Stomach (tissue), 19 donors: ENCODE measurements at places on chromosomes 13 and 19. TPM values are rescaled to one million over a fixed set of nuclear protein-coding genes. Genes with fewer than 3 reads are reported as not detected.
A peak's percentile ranks its signal among the peaks of the same experiment; 100 is the strongest.

DNA sequence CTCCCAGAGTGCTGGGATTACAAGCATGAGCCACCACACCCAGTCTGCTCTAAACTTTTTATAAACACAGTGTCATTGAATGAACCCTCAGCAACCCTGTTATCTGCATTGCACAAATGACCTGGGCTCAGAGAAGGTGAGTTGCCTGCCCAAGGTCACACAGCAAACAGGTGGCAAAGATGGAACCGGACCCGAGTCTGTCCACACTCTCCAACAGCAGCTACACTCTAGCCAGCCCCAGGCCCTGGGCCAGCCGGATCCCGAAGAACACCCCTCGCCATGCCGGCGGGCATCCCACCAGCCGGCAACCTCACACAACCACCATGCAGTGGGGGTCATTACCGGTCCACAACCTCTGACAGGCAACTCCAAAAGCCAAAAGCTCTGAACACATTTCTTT, 14.5 kb downstream of the ERCC2 start:
- DNase-seq: no peak

DNA sequence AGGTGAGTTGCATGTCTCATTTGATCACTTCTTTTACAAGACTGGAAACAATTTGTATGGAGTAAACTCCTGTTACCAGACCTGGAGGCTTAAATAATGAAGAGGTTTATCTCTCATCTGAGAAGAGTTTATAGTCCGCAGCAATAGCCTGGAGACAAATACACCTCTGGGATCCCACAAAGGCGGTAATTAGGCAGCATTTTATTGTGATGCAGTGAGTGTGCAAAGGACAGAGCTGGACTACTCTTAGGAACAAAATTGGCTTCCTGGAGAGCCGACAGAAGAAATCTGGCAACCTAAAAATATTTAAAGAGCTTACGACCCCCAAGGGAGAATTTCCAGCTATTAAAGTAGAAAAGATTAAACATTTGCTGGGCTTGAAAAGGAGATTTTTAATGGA, 11.8 kb upstream of the KATNAL1 start:
- no peak for DNase-seq

GRCh38 chr13:21576426-21576825, 27.5 kb downstream of the MICU2 start:
- DNase-seq: no peak

- DNase-seq: peak; percentile 78
Measured at GRCh38 chr13:32426990-32427851, 709 bp downstream of the N4BP2L1 start.

DNA sequence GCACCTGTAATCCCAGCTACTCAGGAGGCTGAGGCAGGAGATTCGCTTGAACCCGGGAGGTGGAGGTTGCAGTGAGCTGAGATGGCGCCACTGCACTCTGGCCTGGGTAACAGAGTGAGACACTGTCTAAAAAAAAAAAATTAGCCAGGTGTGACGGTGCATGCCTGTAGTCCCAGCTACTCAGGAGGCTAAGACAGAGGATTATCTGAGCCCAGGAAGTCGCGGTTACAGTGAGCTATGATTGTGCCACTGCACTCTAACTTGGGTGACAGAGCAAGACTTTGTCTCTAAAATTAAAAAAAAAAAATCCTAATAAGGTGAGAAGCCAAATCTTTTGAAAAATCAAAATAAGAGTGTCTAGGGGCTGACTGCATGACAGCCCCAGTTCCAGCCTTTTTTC, 9.7 kb upstream of the CEBPA start:
- DNase-seq: no peak

DNA sequence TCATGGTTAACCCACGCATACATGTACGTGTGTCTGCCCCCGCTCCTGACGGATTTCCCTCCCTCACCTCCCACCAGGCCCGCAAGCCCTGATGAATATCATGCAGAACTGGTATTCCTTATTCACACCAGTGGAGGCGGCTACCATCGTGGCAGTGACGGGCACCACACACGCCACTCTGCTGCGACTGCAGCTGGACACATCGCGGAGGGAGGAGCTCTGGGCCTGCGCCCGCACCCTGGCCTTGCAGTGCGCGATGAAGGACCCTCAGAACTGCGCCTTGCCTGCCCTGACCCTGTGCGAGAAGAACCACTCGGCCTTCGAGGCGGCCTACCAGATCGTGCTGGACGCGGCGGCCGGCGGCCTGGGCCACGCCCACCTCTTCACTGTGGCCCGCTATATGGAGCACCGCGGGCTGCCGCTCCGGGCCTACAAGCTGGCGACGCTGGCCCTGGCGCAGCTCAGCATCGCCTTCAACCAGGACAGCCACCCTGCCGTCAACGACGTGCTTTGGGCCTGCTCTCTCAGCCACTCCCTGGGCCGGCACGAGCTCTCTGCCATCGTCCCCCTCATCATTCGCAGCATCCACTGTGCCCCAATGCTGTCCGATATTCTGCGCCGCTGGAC, 35.0 kb downstream of the ZSWIM4 start:
- no peak for DNase-seq

MRI1 gene
- total RNA-seq: 249 TPM
